ENCODE measurements at places on chromosomes 2 and 18.

GRCh38 chr18:68394705-68395104, 320.2 kb downstream of the TMX3 start:
- DNase-seq = no peak

DNA sequence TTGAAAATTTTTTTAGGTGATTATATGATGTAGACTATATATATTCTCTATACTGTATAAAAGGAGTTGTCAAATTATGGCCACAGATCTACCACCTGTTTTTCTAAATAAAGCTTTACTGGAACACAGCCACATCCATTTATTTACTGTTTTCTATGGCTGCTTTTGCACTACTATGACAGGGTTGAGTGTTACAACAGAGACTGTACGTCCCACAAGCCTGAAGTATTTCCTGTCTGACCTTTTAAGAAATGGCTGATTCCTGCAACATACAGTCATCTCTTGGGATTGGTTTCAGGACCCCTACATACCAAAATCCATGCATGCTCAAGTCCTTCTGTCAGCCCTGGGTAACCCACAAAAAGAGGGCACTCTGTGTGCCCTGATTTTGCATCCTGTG, 508.3 kb downstream of the TSN start:
- DNase-seq = no peak

- DNase-seq = no peak
Measured at GRCh38 chr2:57821088-57821487, 225.5 kb upstream of the VRK2 start.

GRCh38 chr18:24651434-24651833, 191.0 kb downstream of the HRH4 start:
- no peak for DNase-seq

- no peak for DNase-seq
Measured at GRCh38 chr2:11784747-11785610, 38.5 kb downstream of the LPIN1 start.

DNA sequence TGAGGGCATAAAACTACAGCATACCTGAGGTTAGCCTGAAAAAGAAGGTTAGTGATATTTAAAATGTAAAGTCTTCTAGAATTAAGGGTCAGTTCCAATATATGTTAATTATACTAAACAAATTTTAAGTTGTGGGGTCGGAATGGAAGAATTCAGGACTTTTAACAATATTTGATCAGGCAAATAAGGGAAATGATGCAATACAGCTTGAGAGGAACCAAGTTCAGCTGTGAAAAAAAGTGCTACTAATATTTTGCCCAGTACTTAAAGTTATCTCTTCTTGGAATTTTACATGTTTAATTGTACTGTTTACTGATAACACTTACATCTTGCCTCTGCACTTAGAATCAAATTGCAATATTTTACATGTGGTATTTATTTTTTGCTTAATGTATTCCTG, 345.5 kb upstream of the CWC22 start:
- no peak for DNase-seq

GRCh38 chr2:123928358-123928757, 96.7 kb upstream of the CNTNAP5 start:
- no peak for DNase-seq

DNA sequence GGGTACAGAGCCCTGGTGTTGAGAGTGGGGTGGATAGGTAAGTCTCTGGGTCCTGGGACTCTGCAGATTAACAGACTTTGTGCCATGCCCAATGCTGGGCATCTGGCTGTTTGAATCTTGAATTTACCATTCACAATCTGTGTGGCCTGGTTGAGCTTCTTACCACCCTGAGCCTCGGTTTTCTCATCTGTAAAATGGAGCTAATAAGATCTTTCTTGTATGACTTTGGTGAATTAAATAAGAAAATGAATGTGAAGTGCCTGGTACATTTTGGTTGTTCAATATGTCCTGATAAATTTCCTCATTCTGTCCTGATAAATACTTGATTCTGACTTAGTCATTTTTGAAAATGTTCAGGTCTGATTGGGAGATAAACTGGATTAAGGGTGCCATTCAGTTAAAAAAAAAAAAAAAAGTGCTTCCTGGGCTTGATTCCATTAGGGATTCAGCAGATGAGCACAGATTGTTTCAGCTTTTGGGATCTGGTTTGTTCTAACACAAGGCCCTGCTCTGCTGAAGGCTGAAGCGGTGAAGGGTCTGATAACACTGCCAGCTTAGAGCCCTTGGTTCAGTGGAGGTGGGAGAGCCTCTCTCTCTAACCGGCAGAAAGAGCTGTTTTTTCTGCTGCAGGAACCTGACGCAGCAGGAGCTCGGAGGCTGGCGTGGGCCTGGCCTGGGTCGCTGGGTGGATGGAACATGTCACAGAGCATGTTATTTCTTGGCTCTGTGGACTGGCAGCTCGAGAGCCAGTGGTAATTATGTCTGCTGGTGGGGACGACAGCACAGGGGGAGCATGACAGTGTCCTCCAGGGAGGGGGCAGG, 84.5 kb upstream of the MCFD2 start:
- no peak for DNase-seq

DNA sequence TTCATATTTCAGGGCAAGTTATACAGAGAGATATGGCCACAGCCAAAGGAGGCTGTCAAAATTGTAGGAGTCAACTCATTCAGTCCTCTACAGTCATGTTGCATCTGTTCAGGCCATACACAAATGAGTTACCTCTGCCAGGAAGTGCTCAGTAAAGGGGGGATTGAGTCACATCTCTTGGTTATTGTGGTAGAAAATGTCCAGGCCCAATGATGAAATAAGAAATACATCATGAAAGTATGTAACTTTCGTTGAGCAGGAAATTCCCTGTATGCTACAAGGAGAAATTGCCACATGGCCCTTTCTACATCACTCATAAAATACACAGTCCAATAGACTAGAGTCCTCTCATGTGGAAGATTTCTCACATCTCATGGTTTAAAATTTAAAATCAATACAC, 103.9 kb upstream of the COL3A1 start:
- no peak for DNase-seq

DNA sequence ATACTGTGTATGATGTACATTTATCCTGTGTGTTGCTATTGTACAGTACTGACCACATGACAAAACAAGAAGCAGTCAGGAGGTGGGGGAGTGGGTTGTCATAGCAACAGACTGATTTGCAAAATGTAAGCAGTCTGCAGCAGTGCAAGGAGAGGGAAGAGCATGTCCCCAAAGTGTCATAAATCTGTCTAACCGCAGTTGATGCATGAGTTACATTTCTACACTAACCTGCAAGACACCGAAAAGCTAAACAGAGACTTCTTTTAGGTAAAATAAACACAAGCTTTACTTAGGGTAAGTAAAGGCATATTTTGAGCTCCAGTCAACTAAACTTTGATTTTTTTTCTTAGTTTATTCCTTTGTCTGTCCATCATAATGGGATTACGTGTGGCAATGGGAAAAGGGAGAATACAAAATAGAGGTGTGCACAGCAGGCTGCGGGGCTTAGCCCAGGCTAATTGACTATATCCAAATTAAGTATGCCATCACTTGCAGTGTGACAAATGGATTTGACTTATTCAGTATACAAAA, 134.5 kb downstream of the MEIS1 start:
- no peak for DNase-seq

DNA sequence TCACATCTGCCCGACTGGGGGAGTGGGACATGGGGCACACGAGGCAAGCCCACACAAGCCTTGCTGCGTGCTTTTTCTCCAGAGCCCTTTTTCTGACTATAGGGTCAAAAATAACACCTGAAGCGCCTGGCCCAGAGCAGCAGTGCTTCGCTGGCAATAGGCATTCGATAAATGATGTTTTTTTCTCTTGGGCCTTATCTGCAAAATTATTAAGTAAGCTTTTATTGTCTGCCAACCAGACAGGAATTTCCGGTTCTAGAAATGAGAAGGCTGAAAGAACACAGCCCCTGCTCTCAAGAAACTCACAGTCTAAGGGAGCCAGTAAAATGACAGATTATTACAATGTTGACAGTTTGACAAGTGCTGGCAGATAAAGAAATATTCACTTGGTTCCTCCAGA, 2.7 kb upstream of the TMBIM1 start:
- DNase-seq = no peak

- no peak for DNase-seq
Measured at GRCh38 chr2:119755906-119756305, 3.8 kb upstream of the PTPN4 start.

GRCh38 chr2:57440437-57440836, 606.2 kb upstream of the VRK2 start:
- DNase-seq = no peak

GRCh38 chr2:219378163-219378851, 9.4 kb downstream of the DNPEP start:
- no peak for DNase-seq
